ENCODE measurements at places on chromosomes 5 and 9.

DNA sequence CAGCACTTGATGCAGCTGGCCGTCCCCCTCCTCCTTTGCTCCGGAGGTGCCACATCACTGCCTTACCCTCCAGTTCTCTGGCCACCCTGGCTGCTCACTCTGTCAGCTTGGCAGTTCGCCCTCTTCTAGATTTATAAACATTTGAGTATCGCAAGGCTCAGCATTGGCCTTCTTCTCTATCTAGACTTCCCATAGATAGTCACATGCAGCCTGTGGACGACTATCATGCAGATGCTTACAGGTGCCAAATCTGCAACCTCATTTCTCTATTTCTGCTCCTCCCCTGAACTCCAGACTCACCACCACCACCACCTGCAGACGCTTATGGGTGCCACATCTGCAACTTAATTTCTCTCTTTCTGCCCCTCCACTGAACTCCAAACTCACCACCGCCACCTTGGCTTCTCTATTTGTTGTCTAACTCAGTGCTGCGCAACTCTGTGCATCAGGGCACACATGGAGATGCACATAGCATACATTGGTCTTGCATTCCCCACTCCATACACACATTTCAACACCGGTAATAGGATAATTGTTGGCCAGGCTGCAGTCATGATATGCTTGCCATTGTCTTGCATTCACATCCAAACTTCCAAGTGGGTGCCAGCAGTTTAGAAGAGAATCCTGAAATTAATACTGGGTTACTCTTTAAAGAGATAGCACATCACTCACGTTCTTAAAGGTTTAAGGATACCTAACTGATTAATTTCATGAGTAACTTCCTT lies 1.9 kb upstream of the DAP start:
- no peak for DNase-seq

- DNase-seq = no peak
These were observed 163.2 kb downstream of the RFK start for GRCh38 chr9:76231001-76231400.

- DNase-seq = no peak
These were observed 73.9 kb downstream of the VAV2 start for GRCh38 chr9:133918111-133918813.

GRCh38 chr5:153623751-153624450 lies 133.4 kb downstream of the GRIA1 start:
- no peak for DNase-seq

DNA sequence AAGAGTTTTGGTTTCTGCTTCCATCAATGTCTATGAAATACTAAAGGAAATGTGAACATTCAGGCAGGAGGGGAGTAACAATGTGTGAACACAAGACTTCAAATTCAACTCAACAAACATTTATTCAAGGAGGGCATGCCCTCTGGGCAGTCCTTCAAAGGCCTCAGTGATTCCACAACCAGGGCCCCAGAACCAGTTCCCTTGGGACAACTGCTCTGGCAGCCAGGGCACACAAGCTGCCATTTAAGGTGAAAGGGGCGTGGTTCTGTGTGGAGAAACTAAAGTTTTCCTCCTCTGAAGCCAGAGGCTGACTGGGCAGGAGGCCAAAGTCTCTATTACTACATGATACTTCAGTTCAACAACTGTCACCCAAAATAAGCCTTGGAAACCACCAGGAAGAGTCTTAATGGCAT lies 3.2 kb downstream of the RBM18 start:
- DNase-seq = no peak

DNA sequence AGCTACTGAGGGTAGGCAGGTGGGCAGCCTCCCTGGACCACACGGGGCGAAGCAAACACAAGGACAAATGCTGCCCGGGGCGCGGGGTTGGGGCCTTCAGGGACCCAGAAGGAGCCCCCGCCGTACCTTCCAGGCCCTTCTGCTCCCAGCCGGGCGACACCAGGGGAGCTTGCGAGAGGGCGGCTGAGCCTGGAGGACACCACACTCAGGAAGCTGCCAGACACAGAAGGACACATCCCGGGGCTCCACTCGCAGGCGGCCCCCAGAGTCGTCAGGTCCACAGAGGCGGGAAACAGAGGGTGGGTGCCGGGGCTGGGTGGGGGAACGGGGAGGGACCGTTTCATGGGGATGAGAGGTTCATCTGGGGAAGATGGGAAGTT lies 58.5 kb upstream of the UBAC1 start:
- no peak for DNase-seq

- DNase-seq = peak; percentile 91
These were observed at the start of gene SCAMP1 for GRCh38 chr5:78359831-78360673. TSS of gene SCAMP1 (plus strand) at chr5:78360617. CDS start at chr5:78360672, 55 bp downstream.

DNA sequence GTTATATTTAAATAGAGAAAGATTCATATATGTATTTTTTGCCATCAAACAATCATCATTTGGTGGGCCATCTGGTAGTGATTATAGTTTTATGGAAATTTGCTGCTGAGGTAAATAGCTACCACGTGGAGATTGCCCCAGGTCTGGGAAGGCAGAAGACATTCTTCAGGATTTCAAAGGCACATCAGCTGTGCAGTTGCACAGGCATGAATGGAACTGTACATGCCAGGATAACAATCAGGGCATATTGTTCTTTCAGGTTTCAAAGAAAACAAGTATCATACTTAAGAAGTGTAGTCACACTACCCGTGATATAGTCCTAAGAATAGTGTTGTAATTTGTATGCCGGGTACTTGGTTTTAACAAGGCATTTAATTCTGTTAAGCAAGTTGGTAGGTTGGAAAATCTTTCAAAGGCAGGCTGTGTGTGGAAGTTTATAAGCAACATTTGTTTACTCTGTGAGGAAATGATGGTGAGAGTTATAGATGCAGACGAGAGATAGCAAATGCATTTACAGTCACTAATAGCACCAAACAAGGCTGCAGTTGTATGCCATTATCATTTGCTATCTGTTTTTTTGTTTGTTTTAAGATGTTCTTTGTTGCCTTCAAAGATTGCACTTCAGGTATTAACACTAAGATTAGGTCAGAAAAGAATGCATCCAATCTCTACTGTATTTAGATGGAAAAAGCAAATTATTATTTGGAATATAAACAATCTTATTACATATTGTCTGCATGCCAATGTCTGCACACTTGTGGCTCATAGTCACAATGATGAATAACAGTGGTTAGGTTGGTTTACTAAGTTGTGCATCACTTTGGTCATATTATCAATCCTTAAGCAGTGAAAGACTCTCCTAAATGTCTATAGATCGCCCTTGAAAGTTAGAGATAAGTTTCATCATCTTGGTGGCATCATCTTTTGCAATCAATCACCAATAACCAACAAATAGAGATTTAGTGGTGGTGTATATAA lies 55.3 kb downstream of the RPS23 start:
- no peak for DNase-seq

- DNase-seq = no peak
These were observed 2039.1 kb upstream of the CDH9 start for GRCh38 chr5:29077451-29077850.

- DNase-seq = no peak
These were observed 20.0 kb downstream of the ACTL7B start for GRCh38 chr9:108835831-108836230.

GRCh38 chr5:1814183-1815020 lies 13.2 kb downstream of the NDUFS6 start:
- DNase-seq = no peak

DNA sequence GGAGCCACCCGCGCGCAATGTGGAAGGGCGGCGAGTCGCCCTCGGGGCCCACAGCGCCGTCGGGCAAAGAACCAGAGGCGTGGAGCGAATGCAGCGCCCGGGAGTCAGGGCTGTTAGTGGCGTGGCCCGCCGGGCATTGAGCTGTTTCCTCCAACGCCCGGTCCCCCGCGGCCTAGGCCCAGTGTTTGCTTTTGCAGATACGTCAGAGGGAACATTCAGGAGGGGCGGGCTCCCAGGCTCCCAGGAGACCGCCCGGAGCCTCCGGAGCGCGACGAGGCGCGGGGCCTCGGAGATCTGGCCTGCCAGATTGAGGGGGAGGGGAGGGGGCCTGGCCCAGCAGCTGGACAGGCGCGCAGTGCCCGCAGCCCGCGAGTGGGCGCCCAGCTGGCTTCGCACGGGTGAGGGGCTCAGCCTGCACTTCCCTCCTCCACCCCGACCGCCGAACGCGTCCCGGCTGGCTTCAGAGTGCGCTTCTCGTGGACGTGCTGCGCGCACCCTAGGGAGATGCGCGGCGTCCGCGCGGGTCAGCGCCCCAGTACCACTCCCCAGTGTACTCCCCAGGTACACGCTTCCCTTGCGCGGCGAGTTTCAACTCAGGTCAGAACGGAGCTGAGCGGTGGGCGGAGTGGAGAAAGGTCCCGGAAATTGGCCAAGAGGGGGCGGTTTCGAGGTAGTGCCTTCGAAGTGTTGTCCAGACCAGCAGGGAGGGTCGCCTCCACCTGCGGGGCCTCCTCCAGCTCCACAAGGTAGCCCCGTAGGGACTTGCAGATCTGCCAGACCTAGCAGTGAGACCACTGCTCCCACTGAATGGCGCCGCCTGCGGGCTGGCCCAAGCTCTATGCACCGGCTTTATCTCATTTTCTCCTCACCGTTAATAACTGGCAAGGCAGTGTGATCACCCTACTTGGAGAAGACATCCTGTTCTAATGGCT lies 130.4 kb downstream of the TMEM174 start:
- no peak for DNase-seq

GRCh38 chr5:37811866-37812265 lies 28.0 kb downstream of the GDNF start:
- no peak for DNase-seq
